Hepatic stellate cell (primary cell): ENCODE measurements at places on chromosomes 3 and 15.

GRCh38 chr3:111741181-111741580 is 117.9 kb upstream of the PHLDB2 start:
- DNase-seq, result no peak

GRCh38 chr3:50924638-50925037 is 249.9 kb downstream of the DOCK3 start:
- no peak for DNase-seq

DNA sequence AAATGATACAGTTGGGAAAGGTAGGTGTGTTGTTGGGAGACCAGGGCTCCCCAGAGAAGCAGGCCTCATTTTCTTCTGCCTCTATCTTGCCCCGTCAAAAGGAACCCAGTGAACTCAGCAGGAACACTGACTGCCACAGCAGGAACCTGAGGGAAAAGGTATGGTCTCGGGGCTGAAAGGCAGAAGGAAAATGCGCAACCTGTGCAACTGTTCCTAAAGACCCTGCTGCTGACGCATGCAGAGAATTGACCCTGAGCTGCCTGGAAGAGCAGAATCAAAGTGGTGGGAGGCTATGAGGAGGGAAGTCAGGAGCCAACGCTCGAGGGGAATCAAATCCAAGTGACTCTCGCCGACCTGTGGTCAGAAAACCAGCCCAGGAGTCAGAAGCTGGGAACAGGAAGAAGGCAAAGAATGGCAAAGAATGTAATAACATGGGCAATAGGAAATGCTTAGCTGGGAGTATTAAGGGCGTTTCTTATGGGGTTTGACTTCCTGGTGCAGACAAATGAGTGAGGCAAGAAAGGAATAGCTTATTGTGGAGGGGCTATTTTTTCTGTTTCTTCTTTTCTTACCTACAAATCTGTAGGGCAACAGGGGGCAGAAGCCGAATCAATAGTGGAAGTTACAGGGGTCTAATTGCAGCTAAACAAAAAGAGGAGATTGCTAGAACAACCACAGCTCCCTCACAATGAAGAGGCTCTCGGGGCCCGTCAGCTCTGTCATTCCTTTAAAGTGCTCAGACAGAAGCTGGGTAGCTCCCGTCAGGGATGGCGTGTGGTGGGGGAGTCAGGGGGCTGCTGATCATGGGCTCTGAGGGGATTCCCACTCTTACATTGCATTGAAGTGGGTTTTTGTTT is 65.4 kb upstream of the DLG1 start:
- DNase-seq, result no peak

DNA sequence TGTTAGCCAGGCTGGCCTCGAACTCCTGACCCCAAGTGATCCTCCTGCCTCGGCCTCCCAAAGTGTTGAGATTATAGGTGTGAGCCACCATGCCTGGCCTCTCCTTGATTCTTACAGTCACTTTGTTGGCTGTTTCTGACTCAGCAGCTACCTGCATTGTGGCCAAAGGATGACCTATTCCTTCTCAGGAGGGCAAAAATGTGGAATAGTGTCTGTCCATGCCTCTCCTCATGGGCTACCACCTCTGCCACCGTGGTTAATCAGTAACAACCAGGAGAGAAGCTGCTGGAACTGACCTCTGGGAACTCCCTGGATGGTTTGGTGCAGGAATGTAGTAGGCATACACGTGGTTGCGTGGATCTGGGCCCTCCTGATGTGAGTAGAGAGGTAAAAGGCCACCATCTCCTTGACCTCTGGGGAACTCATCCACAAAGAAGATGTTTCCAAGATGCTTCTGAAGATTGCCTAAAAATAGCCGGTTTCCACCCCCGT is 63.3 kb downstream of the FLNB start:
- no peak for DNase-seq

- no peak for DNase-seq
Observed at GRCh38 chr3:54506603-54507002, 384.3 kb downstream of the CACNA2D3 start.

DNA sequence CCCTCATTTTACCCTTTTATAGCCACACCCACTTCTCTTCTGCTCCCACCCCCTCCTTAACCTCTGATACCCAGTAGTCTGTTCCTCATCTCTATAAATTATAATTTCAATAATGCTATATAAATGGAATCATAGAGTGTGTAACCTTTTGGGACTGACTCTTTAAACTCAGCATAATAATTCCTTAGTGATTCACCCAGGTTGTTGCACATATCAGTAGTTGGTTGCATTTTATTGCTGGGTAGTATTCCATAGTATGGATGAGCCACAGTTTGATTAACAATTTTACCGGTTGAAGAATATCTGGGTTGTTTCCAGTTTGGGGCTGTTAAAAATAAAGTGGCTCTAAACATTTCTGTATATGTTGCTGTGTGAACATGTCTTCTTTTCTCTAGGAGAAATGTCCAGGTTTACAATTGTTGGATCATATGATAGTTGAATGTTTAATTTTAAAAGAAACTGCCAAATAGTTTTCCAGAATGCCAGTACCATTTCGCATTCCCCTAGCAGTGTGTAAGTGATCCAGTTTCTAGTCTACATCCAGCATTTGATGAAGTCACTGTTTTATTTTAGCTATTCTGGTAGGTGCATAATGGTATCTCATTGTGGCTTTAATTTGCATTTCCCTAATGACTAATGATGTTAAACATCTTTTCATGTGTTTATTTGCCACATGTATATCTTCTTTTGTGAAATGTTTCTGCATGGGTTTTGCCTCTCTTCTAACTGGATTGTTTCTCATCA is 68.5 kb downstream of the VPS8 start:
- no peak for DNase-seq

DNA sequence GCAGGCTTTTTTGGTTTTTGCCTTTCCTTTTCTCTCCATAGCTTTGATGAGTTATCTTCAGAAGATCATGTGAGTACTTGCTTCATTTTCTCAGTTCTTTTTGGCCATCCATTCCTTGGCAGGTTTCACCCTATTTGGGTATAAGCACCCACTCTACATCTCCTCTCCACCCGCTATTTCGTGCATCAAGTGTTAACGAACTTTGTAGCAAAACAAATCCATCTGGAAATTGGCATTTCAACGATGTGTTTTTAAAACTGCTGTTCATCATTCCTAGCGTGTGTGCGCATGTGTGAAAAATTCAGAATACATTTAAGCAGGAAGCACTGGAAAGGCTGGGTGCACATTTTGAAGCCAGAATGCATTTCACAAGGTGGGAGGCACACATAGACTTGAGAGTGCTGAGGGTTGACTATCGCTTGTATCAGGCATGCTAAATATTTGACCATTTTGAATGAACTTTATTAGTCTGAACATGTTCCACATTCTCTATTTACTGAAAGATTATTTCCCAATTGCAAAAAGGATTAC is 89.7 kb upstream of the FHIT start:
- no peak for DNase-seq

DNA sequence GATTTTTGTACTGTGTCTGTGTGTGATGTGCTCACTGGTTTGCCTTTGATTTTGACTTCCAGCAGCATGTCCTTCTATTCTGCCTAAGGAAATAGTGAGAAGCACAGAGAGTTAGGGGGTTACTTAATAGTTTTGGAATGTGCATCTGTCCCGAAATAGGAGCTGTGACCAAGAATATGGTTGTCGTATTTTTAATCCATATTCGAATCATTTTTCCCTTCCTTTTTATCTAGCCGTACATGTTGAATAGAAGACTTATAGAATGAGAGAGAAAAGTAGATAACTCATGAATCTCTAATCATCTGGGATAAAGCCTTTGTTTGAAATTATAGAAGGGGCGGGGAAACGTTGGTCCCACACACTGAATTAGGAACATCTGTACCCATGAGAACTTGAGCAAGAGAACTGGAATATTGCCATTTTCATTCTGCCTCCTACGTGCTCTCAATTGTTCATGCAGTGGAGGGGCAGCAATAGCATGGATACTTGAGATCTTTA is 23.6 kb downstream of the CRTC3 start:
- DNase-seq, result peak; percentile 47
